ENCODE measurements at places on chromosomes 2 and 18.

DNA sequence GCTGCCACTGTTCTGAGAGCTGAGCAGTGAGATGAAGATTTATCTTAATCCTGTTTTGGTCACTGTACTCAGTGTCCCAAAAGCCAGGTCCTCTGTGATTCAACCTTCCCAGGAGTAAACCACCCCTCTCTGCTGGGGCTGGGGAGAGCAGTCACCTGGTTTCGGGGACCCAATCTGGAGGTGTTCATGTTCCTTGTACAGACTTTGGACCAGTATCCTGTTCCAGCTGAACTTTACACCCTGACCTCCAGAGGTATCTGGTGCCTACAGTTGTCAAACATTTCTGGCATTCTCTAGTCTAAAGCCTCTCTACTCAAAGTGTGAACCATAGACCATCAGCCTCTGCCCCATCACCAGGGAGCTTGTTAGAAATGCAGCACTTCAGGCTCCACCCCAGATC lies 22.1 kb downstream of the CERS6 start:
- DNase-seq: no peak

DNA sequence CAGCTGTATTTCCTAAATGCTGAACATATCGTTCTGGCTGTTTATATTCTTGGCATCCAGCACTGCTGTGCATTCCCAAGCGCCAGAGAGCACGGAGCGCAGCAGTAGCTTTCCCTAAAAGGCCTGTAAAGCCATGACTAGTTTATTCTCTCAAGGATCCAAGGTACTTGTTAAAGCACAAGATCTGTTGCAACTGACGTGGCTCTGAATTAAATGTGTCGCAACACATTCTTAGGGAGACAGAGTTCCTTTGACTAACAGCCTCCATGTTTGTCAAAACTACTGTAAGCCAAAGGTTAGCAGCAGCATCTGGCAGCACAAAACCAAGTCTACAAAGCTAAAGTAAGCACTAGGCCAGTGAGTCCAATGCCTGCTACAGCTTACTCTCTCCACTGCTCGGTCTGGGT lies 188.6 kb upstream of the FN1 start:
- DNase-seq: no peak

DNA sequence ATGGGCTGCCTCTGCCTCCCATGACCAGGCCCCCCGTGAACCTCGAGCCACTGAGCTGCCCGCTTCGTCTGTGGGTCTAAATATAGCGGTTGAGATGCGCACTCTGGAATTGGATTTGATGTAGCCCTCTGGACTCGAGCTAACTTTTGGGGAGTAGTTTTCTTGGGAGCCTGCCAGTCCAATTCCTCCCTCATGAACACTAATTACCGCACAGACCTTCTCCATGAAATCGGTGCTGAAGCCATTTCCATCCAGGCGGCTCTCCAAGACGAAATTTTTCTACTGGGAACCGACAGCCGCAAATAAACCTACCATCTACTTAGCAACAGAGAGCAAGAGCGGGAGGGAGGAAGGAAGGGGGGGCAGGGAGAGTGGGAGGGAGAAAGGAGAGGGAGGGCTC lies 63.6 kb downstream of the CELF4 start:
- no peak for DNase-seq

DNA sequence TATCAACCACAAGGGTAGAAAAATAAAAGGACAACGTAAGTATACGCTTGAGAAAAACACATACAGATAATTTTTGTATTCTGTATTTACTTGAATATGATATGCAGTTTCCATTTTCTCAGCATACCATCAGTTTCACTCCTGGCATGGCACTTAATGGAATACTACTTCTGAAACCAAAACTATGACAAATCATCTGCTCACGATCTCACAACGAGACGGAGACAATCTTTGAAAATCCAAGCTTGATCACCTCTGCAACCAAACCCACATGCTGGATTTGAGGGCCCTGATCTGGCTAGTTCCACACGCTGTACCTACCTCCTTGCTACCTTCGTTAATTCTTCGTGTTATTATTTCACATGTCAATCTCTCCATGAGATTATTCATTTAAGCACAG lies 387.6 kb downstream of the NBAS start:
- no peak for DNase-seq

GRCh38 chr2:181779288-181780021 lies 99.1 kb upstream of the NEUROD1 start:
- no peak for DNase-seq

DNA sequence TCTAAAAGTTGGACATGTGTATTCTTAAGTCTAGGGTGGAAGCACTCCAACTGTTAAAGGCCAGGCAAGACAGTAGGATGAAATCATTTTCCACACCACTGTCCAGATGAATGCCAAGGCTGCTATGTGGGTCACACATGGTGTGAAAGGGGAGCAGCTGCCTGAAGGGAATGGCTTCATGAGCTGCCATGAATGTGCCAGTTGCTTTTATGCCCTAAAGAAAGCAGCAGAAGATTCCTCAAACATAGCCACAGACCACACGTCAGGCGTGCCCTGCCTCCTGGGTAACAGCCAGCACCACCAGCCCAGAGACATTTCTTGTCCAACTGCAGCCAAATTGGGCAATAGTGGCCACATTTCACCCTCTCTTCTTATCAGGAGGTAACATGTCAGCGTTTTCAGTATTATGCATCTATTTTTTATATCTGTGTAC lies 130.2 kb downstream of the MTCL1 start:
- no peak for DNase-seq

- DNase-seq: no peak
These were observed 242.4 kb upstream of the TANK start for GRCh38 chr2:160917850-160918249.

DNA sequence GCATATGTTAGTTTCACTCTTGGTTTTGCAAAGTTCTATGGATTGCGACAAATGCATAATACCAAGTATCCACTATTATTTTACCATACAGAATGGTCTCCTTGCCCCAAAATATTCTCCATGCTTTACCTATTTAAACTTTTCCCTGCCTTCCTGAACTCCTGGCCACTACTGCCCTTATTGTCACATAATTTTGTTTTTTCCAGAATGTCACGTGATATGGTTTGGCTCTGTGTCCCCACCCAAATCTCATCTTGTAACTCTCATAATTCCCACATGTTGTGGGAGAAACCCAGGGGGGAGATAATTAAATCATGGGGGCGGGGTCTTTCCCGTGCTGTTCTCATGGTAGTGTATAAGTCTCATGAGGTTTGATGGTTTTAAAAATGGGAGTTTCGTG lies 760.0 kb downstream of the METTL4 start:
- DNase-seq: no peak

DNA sequence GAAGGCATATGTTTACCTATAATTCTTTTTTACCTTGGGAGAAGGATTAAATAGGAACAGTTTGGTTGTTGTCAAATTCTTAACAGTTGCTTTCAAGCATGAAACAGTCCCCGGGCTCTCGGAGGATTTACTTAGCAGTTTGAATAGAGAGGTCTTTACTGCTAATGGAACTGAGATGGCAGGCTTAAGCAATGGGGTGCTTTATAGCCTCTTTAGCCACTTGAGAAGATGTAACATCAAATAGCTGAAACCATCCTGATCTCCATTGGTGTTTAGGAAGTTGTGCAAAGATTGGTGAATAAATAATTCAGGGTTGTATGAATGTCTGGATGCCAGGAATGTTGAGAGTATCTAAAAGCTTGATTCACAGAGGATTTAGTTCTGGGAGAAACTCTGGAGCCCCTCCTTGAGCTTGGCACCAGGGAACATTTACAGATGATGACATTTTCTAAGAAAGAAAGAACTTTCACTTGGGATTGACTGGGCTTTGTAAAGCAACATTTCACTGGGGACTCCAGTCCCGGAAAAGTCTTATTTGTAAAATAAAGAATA lies 51.9 kb downstream of the PTPRM start:
- peak; percentile 5 for DNase-seq

GRCh38 chr2:138016351-138017087 lies 52.2 kb downstream of the HNMT start:
- DNase-seq: no peak

- DNase-seq: no peak
These were observed 31.0 kb upstream of the GREB1 start for GRCh38 chr2:11502740-11503292.

DNA sequence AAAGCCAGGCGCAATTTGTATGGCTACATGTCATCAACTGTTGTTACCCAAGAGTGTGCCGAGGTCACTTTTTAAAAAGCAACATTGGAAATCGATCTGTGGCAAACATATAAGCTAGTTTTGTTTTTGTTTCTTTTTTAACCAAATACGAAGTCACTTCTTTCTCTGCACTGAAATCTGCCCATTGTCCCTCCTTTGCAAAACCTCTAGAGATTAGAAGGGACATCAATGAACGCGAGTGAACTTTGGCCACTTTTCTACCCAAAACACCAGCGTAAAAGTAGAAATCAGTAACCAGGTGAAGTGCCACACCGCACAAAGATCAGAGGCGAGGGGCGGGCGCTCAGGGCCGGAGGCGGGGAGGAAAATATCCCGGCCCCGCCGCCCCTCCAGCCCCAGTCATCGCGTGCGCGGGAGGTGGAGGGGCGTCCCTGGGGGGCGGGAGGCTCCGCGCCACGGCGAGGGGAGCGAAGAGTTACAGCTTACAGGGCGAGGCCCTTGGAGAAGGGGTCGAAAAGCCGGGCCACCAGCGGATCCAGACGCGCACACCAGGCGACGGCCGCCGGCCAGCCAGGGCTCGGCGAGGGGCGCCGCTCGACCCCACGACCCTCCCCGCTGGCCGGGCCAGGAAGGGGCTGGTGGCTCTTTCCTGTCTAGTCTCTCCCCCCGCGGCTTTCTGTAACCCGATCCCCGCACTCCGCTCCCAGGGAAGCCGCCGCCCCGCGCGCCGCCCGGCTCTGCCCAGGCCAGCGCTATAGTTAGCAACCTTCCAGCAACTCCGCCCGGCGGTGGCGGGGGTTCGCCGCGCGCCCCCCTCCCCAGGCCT lies 993 bp downstream of the RBMS1 start:
- DNase-seq: peak; percentile 65

GRCh38 chr2:81481242-81481993 lies 1176.9 kb upstream of the LRRTM1 start:
- no peak for DNase-seq

GRCh38 chr2:160532388-160532787 lies 38.8 kb upstream of the RBMS1 start:
- DNase-seq: no peak
